ENCODE measurements at places on chromosomes 4 and X.

GRCh38 chr4:96845819-96846218 lies 1005.9 kb downstream of the PDHA2 start:
- no peak for DNase-seq

GRCh38 chr4:124414276-124415040 lies 298.1 kb downstream of the ANKRD50 start:
- DNase-seq = no peak

DNA sequence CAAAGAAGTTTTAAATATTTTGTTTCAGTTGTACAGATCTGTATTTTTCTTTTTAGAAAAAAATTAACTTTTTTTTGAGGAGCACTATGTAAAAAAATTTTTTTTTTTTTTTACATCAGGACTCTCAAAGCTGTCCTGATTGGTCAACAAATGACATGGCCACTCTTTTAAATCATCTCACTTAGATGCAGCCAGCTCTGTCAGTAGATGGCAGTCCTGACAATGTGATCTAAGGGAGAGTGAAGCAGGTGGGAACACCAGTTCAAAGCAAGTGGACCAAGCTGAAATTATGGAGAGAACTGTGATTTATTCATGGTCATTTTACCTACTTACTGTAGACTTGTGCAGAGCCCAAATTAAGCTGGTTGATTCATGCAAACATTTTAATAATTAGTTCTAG lies 174.7 kb upstream of the GPRIN3 start:
- peak; percentile 18 for DNase-seq

GRCh38 chr4:162685410-162685809 lies 481.3 kb downstream of the NAF1 start:
- no peak for DNase-seq

GRCh38 chrX:113297437-113297836 lies 456.8 kb upstream of the AMOT start:
- no peak for DNase-seq

GRCh38 chr4:76060506-76060905 lies 14.0 kb upstream of the ART3 start:
- DNase-seq = no peak

GRCh38 chr4:143377611-143378099 lies 41.0 kb downstream of the GAB1 start:
- DNase-seq = no peak

GRCh38 chr4:140711910-140712309 lies 44.3 kb downstream of the TBC1D9 start:
- DNase-seq = no peak

- DNase-seq = no peak
These were observed 237.4 kb upstream of the UGT8 start for GRCh38 chr4:114361249-114361648.

- no peak for DNase-seq
These were observed 190.2 kb downstream of the DCLK2 start for GRCh38 chr4:150268444-150268843.

GRCh38 chrX:41604766-41605543 lies 83.8 kb upstream of the GPR34 start:
- DNase-seq = no peak

DNA sequence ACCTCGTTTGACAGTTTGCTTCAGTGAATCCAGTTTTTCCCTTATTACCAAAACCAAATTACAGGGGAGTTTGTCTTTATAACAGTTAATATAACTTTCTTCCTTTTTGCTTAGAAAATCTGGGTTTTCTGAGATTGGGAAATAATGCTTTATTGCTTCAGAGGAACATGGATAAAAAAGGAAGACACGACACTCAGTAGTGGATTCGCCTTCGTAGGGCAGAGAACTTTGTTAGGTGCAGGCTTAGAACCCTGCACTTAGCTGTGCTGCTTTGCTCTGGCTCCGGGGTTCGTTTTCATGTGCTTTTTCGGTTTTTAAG lies 188.2 kb downstream of the SOWAHB start:
- DNase-seq = no peak

- DNase-seq = no peak
These were observed 4.3 kb upstream of the SLC26A1 start for GRCh38 chr4:997375-998071.

- DNase-seq = no peak
These were observed 25.5 kb downstream of the PRMT9 start for GRCh38 chr4:147658501-147658900.

DNA sequence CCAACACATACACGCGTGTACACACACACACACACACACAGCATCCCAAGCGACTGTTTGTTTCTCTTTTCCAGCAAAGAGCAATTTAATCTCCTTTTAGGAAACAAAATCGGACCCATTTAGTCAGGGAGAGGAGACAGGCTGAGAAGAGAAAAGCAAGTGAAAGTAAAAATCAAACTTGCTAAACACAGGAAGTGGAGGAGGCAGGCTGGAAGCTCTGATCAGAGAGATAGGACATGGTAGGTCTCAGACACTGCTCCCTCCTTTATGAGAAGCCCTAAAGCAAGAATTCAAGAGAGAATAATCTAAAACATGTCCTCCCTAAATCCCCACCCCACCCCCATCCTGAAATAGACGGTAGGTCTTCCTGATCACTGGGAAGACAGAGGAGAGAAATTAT lies 62.3 kb downstream of the GPC3 start:
- no peak for DNase-seq

- no peak for DNase-seq
These were observed 112.2 kb downstream of the DHX15 start for GRCh38 chr4:24472161-24472510.

- DNase-seq = no peak
These were observed 30.5 kb downstream of the STARD8 start for GRCh38 chrX:68677998-68678397.

- no peak for DNase-seq
These were observed 1111.2 kb upstream of the ADGRL3 start for GRCh38 chr4:60088807-60089486.

DNA sequence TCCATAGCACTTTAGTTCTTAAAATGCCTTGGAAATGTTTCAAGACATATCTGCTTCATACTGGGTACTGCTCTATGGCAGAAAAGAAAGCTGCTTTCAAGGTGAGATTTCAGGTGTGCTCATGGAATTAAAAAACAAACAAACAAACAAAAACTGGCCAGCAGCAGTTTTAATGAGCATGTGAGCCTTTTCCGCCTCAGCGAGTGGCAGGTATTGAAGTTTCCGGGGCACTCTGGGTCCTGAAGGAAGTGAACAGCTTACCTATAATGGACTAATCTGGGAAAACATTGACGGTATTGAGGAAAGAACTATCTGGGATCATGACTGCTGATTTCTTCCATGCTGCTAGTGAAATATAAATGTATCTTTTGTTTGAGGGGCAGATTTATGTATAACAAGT lies 194.6 kb downstream of the MAML3 start:
- no peak for DNase-seq

- DNase-seq = no peak
These were observed 51.0 kb upstream of the CDKN2AIP start for GRCh38 chr4:183393446-183393845.

- DNase-seq = no peak
These were observed 150.9 kb downstream of the ENPP6 start for GRCh38 chr4:184066584-184067300.

DNA sequence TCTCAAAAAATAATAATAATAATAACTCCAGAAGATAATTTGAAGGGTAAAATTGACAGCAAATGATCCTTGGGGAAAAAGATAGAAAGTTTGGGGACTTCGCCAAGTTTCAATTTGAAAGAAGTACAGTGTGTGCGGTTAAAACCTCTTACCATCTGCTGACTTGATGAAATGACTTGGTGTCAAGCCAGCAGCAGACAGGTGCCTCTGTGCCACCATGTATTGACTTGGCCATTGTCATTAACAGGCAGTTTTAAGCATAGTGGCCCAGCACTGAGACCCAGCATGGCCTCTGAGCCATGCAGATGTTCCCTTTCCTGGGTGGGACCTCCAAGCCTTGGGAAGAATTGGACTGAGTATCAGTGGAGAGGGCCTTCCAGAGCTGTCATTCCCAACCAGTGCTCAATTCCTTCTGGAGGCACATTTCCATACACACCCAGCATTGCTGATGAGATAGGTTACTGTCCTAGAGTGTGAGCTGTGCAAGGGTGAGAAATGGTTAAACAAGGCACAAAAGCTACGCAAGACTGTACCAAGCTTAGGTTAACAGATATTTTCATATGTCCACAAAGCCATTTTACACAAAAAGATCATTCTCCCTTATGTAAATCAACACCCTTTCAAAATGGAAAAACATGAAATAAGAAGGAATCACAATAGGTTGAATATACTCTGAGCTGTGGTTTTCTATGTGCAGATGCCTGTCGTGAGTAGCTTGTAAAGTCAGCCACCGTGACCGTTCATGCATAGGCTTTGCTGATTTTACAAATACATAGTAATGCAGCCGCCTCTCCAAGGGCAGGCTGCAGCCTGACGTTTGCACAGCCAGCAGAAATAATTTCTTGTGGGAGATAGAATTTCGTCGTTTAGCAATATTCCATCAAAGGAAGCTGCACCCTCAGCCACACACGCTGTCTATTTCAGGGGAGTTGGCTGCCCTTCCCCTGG lies 59.4 kb upstream of the FBXW7 start:
- no peak for DNase-seq

DNA sequence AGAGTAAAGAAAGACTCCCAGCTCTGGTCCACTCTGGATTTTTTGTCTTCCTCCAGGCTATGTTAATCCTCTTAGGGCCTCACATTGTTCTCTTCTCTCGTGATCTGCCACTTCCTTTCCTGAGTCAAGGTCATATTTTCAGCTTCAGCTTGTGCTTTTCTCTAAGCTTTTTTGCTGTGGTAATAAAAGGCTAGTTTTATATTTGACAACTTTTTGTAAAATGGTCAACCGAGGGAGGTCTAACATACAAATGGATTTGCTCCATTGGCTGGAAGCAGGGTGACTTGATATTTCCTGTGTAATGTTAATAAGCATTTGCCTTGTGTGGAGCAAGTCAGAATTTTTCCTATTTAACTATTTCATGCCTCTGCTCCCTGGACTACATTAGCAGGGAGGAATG lies 239.7 kb downstream of the RAB28 start:
- DNase-seq = no peak

- peak; percentile 77 for DNase-seq
These were observed 350.9 kb downstream of the MID1IP1 start for GRCh38 chrX:39152106-39152649.

DNA sequence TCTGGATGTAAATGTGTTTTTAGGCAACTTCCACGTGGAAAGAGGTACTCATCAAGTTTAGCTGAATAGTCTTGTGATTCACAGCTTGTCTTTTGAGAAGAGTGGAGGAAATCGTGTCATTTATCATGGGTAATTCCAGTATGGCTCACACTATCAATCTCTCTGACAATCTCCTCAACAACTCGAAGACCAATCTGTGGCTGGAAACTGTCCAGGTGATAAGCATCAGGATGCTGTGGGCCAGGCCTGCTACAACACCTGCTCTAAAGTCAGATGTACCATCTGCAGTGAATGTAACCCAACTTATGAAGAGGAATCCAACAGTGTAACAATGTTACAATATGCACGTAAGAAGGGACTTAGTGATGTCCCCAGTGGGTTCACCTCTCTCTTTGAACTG lies 132.1 kb upstream of the GK2 start:
- no peak for DNase-seq

GRCh38 chr4:33052241-33052640 lies 2332.1 kb downstream of the PCDH7 start:
- no peak for DNase-seq

- DNase-seq = no peak
These were observed 9.5 kb downstream of the DOK7 start for GRCh38 chr4:3472411-3473141.

DNA sequence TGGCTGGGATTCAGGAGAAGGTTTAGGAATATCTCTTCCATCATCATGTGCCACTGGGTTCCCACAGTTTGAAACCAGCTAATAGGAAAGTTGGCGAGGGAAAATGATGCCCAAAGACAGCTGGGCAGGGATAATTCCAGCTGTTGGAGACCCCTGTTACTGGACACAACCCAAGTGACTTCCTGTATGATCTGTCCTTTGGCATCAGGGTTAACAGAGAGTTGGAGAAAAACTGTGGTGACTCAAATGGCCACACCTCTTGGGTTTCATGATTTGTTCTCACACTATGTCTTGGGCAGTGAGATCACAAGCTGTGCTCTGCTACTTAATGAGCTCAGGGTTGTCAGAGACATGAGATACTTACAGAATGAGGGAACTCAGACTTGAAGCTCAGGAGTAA lies 3.8 kb downstream of the FGF16 start:
- no peak for DNase-seq

DNA sequence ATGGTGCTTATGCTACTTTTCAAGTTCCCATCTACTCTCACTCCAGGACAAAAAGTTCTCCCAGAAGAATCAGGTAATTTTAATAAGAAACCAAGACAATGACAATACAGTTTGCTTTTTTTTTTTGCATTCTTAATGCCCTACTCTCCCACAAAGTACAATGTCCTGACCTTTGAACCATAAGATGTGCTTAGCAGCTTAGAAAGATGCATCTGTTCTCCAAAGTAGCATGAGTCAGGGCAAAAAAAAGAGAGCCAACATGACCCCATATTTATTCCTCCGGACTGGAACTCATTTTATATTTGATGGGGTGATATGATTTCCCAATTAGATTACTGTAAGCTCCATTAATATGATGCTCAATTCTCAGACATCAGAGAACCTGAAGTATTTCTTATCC lies 16.5 kb upstream of the PDCL2 start:
- no peak for DNase-seq
